ENCODE measurements at places on chromosomes 6 and 20. TPM values are rescaled to one million over a fixed set of nuclear protein-coding genes. Genes with fewer than 3 reads are reported as not detected.
A peak's percentile ranks its signal among the peaks of the same experiment; 100 is the strongest.

Gene ADRM1
- total RNA-seq, result 193 TPM

Gene CCDC170
- 0.14 TPM for total RNA-seq

Gene CYP21A2
- not detected for total RNA-seq

Gene ALDH8A1
- 9.3 TPM for total RNA-seq

DNA sequence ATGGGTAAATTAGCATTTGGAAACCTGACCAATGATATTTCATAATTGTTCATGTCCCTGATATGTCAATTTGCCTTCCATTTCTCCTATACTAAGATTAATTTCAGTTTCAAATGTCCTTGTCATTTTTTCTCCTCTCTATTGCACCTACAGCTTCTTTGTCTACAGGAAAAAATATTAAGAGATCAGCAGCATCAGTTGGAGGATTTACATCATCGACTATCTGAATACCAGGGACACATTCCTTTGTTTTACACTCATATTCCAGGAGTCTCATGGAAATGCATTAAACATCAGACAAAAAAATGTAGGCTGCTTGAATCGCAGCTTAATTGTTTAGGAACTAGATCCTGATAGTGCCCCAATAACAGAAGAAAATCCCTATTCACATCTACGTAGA is 188.2 kb downstream of the PRKN start:
- no peak for DNase-seq

DNA sequence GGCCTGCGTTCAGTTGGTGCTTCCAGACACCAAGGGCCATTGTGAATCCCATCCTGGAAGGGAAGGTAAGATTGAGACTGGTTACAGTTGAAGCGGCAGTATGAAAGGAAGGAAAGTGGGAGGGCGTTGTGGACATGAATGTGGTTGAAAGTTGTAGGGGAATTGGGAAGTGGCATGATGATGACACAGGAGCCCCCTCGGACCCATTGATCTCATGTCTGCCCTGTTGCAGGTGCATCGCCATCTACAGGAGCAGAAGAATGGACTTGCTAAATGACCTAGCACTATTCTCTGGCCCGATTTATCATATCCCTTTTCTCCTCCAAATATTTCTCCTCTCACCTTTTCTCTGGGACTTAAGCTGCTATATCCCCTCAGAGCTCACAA is 5.5 kb downstream of the HLA-DQA1 start:
- no peak for DNase-seq

- DNase-seq, result no peak
Measured at GRCh38 chr6:105645156-105645555, 242.3 kb upstream of the PREP start.

GRCh38 chr6:166413491-166413951 is 30.8 kb upstream of the MPC1 start:
- no peak for DNase-seq

GRCh38 chr6:82145926-82146452 is 101.6 kb downstream of the IBTK start:
- no peak for DNase-seq

DNA sequence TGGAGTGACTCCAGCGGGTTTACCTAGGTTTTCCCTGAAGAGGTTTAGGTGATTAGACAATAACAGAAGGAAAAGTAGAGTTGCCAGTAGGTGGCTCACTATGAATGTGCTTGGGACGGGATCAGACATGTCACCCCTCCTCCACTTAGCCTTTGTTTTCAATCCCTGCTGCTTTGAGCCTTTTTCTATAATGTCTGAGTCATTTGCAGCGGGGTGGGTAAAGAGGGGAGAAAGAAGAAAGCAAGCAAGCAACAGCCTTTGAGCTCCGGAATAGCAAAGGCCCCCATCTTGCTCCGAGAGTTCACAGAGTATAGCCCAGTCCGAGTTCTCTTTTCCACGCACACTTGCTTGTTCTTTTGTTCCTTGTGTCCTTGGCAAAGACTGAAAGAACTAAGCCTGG is 129.1 kb downstream of the PACRG start:
- DNase-seq, result peak; percentile 77
